ENCODE measurements at places on chromosomes 2 and 18.

- DNase-seq, result no peak
These were observed 176.7 kb upstream of the PKDCC start for GRCh38 chr2:41871080-41871479.

DNA sequence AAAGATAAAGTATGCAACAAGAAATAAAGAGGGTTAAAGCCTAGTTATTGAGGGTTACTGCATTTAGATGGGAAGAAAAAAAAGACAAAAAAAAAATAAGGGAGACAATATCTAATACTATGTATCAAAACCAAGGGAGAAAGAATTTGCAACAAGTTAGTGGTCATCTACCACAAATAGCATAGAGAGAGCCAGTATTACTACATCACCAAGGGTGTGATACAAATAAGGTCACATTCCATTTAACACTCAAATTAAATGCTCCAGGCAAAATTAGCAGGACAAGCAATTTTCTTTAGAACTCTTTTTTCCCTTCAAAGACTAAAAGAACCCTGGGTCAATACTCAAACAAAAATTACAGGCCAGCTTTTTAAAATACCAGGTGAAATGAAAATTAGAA, 115.1 kb upstream of the GULP1 start:
- DNase-seq, result no peak

- no peak for DNase-seq
These were observed 28.3 kb upstream of the ASAP2 start for GRCh38 chr2:9178110-9178903.

- DNase-seq, result no peak
These were observed 18.5 kb upstream of the PSME4 start for GRCh38 chr2:53989210-53989862.

DNA sequence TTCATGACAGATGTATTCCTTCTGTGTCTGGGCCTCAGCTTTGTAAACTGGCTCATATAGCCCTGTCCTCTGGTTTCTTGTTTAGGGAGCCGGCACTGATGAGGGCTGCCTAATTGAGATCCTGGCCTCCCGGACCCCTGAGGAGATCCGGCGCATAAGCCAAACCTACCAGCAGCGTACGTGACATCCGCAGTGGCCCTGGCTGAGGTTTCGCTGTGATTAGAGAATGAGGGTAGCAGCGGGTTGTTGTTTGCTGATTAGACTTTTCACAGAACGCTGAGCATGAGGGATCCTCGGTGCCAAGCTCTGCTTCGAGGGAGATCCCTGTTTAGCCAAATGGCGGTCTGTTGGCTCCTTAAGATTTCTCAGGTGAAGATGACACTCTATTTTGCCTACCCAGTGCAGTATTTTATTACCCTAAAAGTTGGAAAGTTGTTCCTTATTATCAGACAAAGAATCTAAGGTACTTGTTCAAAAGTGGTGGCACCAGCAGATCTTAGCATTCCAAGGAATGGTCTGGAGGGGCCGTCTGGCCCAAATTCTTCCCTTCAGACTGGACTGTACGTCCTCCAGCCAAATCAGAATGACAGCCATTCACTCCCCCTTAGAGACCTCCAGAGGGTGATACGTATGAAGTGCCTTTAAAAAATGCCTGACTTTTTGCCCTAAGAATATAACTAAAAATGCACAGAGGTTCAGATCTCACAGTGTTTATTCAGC, 21.5 kb upstream of the GMCL1 start:
- DNase-seq, result no peak

- DNase-seq, result no peak
These were observed at the start of gene OBSL1 for GRCh38 chr2:219571311-219572236. Gene OBSL1, minus strand, starts transcription at chr2:219571539. Its CDS starts 307 bp downstream, at chr2:219571232.
